ENCODE measurements at places on chromosomes 11 and 22.

DNA sequence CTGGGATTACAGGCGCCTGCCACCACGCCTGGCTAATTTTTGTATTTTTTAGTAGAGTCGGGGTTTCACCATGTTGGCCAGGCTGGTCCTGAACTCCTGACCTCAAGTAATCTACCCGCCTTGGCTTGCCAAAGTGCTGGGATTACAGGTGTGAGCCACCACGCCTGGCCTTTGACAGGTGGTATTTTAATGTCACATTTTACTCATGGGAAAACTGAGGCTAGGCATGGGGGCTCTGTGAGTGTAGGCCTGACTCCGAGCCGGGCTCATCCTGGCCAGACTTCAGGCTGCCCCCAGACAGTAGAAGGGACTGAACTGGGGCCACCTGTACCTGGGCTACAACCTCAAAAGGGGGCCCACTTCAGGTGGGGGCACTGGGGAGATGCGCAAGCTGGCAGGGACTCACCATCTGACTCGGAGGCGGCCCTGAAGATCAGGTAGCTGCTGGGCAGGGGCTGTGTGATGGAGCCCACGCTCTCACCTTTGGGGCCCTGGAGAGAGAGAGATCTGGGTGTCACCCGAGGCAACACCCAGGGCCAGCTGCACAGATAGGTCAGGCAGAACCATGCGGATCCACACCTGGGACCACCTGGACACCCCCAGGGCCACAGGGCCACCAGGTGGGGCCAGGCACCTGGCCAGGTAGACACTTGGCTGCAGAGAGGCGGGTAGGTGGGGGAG is 45.8 kb downstream of the OSBPL5 start:
- DNase-seq, result no peak

GRCh38 chr11:12842933-12843636 is 166.0 kb upstream of the RASSF10 start:
- DNase-seq, result no peak

GRCh38 chr11:65962141-65962564 is 619 bp downstream of the SART1 start:
- no peak for DNase-seq

DNA sequence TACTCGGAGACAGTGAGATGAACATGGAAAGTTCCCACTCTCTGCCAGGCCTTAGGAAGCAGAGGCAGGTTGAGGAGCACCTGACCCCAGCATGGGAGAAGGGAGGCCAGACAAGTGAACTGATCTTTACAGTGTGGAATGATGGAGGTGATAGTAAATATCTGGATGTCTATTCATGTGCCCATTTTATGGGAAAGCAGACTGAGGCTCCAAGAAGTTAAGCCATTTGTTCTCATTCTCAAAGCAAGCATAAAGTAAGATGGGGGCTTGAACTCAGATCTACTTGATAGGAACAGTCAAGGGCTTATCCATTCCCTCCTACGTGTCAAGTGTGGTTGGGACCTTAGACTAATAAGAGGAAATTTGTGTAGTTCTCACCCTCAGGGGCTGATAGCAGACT is 461.5 kb downstream of the MN1 start:
- no peak for DNase-seq

Data from activated naive CD4-positive, alpha-beta T cell treated with anti-CD3 and anti-CD28 coated beads for 36 hours (primary cell).